ENCODE measurements at places on chromosomes 1 and 21. TPM values are rescaled to one million over a fixed set of nuclear protein-coding genes. Genes with fewer than 3 reads are reported as not detected.

DNA sequence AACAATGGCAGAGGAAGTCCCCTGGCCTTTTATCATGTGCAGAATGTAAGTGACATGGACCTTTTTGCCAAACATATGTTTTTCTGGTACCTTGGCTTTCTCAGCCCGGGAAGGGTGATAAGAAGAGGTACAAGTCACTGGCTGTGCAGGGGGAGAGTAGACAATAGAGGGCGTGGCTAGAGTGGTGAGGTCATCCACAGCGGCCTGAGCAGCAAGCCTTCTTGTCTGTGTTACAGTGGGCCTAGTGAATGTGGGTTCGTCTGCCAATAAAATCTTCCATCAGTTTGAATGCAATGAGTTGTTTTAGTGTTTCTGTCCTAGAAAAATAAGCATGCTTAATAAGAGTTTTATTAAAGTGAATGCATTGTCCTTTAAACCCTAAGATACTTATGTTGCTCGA is 59.0 kb upstream of the PGD start:
- DNase-seq: no peak
- no peak overlapping the region for H3K27ac ChIP-seq
- no peaks in the 10 kb centered on the region for H3K4me1 ChIP-seq

DNA sequence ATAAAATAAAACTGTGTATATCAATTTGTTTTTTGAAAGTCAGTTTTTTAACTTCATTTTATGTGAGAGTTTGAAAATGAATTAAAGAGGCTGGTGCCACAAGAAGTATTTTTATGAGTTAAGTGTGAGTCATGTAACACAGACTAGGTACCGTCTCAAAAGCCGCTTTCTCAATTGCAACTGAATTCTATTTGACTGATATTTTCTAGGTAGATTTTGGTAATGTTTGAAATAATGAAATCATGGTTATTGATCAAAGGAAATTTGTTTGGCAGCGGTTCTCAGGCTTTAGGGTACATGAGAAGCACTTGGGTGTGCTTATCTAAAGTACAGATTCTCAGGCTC is 4.6 kb downstream of the SNX27 start:
- no peaks in the 10 kb centered on the region for H3K27me3 ChIP-seq
- no peak for DNase-seq

GRCh38 chr1:16967962-16968361 is 12.5 kb downstream of the MFAP2 start:
- no peaks in the 10 kb centered on the region for H3K4me1 ChIP-seq
- H3K27me3 ChIP-seq: no peaks in the 10 kb centered on the region
- H3K36me3 ChIP-seq: no peaks in the 10 kb centered on the region
- no peak overlapping the region for H3K4me3 ChIP-seq
- DNase-seq: no peak

DNA sequence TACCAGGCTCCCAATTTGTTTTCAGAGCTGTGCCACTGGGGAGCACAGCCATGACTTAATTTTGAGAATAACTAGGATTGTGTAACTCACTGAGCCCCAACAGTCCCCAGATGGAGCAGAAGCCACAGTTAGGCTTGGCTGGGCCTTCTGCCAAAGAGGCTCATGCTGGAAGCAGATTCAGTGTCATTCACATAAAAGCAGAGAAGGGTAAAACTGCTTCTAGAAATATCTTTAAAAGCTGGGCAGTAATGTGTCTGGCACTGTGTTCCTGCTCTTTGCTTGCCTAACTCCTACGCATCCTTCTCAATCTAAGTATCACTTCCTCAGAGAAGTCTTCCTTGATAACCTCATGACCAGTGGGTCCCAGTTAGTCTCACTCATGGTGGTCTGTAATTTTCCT is 20.3 kb downstream of the STK40 start:
- no peaks in the 10 kb centered on the region for H3K36me3 ChIP-seq
- peak overlapping the region; percentile 86 for H3K27ac ChIP-seq
- H3K27me3 ChIP-seq: no peaks in the 10 kb centered on the region
- no peak overlapping the region for H3K4me3 ChIP-seq
- no peak for DNase-seq

DNA sequence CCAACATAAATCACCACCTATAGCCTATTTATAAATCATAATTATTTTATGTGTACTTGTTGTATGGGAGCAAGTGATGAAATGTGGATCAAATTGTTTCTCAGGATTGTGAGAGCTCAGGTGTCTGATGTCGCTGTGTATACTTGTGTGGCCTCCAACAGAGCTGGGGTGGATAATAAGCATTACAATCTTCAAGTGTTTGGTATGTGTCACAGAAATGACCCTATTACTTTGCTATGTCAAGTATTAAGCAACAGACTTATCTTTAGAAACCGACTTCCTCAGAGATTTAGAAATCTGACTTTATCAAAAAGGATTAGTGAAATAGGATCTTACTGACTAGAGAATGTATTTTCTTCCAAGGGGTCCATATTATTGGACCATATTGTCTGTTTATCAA is 280.9 kb downstream of the TPR start:
- DNase-seq: no peak
- H3K36me3 ChIP-seq: peaks cover 5% of the 10 kb centered on the region
- peaks cover 11% of the 10 kb centered on the region for H3K27me3 ChIP-seq
- H3K4me3 ChIP-seq: no peak overlapping the region
- H3K27ac ChIP-seq: no peak overlapping the region

- no peaks in the 10 kb centered on the region for H3K4me1 ChIP-seq
- no peak overlapping the region for H3K4me3 ChIP-seq
- H3K36me3 ChIP-seq: no peaks in the 10 kb centered on the region
- DNase-seq: no peak
- no peak overlapping the region for H3K27ac ChIP-seq
Observed at GRCh38 chr21:16842696-16843035, 670.2 kb upstream of the CXADR start.

- H3K27ac ChIP-seq: no peak overlapping the region
- H3K36me3 ChIP-seq: no peaks in the 10 kb centered on the region
- DNase-seq: no peak
- peaks cover 3% of the 10 kb centered on the region for H3K27me3 ChIP-seq
- H3K4me1 ChIP-seq: no peaks in the 10 kb centered on the region
Observed at GRCh38 chr1:228546541-228547463, 59.6 kb downstream of the RNF187 start.

DNA sequence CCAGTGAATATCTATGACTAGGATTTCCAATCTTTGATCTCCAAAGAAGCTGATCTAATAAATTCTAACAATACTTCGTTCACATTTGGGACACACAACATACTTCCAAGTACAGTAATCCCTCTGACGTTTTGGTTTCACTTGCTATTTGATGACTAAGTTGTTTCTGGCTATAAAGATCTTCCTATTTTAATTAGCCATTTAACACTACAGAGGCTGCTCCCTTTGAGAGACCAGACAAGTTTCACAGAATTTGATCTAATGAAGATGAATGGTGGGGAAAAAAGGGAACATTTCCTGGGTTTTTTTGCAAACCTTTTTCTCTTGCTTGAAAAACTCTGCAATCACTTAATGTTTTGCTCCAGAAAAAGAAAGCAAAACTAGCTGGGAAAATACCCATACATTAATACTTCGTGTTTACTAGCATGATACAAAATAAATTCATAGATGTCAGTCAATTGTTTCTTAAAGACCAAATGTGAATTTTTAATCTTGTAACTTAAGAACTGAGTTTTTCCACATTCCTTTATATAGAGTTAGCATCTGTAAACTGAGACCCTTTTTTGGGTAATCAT is 28.0 kb upstream of the GLIS1 start:
- peak overlapping the region; percentile 94 for H3K27ac ChIP-seq
- DNase-seq: no peak
- H3K36me3 ChIP-seq: peaks cover 7% of the 10 kb centered on the region

DNA sequence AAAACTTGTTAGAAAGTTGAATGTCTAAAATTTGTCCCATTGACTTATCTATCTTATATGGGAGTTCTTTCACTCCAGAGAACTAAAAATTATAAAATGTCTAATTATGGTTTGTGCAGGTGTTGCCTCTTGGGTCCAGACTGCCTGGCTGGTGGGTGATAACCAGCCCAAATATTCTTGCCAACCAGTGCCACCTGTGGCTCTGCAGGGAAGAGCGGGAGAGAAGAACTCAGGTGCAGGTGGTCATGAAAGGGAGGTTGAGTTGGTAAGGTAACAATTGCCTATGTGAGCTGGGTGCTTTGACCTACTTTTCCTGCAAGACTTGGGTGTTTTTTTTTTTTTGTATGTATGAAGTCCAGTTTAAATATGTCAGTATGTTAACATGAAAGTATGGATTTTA is 10.2 kb downstream of the RPS6KC1 start:
- peaks cover 7% of the 10 kb centered on the region for H3K4me1 ChIP-seq
- no peaks in the 10 kb centered on the region for H3K36me3 ChIP-seq
- H3K4me3 ChIP-seq: no peak overlapping the region
- H3K27ac ChIP-seq: no peak overlapping the region

- H3K4me3 ChIP-seq: no peak overlapping the region
- peaks cover 18% of the 10 kb centered on the region for H3K4me1 ChIP-seq
- no peaks in the 10 kb centered on the region for H3K27me3 ChIP-seq
- H3K36me3 ChIP-seq: peaks cover 9% of the 10 kb centered on the region
- no peak for DNase-seq
Observed at GRCh38 chr1:66393586-66394287, 140.2 kb upstream of the SGIP1 start.

DNA sequence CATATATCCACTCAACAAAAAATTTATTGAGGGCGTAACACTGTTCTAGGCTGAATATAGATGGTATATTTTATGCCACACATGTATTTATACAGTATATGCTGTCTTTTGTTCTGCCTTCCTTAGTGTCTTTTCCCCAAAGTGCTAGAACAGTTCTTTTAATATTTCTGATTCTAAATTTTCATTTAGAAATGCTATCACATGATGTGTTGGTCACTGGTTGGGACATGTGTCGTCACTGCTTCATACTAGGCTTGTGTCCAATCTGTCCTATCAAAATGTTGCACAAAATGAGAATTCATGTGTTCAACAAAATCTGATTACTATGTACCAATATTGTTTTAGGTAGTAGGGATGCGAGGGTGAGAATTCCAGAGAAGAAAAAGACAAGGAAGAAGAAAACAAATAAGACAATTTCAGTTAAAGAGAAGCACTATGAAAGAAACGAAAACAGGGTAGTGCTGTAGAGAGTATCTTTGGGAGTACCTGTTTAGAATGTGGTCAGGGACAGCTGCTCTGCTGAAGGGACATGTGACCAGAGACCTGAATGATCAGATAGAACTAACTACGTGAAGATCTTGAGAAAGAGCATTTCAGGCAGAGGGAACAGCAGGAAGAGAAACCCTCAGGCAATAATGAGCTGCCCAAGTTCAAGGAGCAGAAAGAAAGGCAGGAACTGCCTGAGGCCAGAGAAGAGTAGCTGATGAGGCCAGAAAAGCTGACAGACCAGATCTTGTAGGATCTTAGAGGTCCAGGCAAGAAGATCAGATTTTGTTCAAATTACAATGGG is 1.3 kb downstream of the KMO start:
- no peak for DNase-seq
- no peak overlapping the region for H3K27ac ChIP-seq
- peaks cover 10% of the 10 kb centered on the region for H3K4me1 ChIP-seq
- H3K27me3 ChIP-seq: peaks cover 15% of the 10 kb centered on the region

GRCh38 chr1:98817821-98818220 is 156.3 kb downstream of the SNX7 start:
- H3K27me3 ChIP-seq: no peaks in the 10 kb centered on the region
- H3K36me3 ChIP-seq: no peaks in the 10 kb centered on the region
- H3K4me3 ChIP-seq: no peak overlapping the region
- no peaks in the 10 kb centered on the region for H3K4me1 ChIP-seq

DNA sequence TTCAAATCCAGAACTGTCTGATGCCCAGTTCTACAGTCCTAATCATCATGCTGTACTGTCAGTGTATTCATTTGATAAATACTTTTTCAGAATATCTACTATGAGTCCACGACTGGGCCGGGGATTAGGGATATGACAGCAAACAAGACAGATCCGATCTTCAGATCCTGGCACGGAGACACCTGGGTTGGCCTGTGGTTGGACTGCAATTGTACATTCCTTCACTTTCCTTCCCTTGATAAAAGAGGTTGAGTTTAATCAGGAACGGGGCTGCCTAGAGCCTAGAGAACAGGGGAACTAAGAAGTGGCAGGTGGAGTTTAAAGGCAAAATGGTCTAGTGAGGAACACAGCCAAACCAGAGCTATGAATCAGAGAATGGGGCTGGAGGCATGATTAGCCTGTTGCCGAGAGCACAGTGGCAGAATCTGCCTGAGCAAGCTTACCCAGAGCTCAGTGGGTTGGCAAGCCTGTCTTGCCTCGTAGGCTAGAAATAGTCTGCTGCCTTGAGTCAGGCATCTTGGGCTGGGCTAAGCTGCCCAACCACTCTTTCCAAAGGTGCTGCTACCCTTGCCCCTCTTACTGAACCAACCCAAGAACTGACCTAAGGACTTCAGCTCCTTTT is 38.1 kb upstream of the PTCH2 start:
- H3K27ac ChIP-seq: no peak overlapping the region
- no peaks in the 10 kb centered on the region for H3K27me3 ChIP-seq

DNA sequence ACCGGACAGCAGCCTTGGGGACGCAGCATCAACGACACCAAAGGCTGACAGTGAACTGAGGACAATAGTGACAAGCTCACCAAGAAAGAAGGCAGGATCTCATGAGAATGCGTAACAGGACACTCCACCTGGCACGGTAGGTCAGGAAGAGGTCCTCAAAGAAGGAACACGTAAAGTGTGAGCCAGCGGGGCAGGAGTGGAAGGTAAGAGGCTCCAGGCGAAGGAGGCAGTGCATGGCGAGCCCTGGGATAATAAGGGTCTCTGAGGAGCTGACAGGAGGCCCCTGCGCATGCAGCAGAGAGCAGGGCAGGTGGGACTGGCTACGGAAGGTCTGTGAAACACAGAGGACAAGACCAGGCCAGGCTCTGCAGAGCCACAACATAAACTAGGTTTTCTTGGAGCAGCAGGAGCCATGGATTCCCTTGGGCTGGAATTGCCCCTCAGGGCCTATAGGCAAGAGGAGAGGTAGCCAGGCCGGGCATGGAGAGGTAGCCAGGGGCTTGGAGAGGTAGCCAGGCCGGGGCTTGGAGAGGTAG is 8.2 kb downstream of the LSS start:
- no peak overlapping the region for H3K4me3 ChIP-seq
- no peaks in the 10 kb centered on the region for H3K36me3 ChIP-seq
- no peak for DNase-seq
- no peak overlapping the region for H3K27ac ChIP-seq
- no peaks in the 10 kb centered on the region for H3K4me1 ChIP-seq
- H3K27me3 ChIP-seq: no peaks in the 10 kb centered on the region

DNA sequence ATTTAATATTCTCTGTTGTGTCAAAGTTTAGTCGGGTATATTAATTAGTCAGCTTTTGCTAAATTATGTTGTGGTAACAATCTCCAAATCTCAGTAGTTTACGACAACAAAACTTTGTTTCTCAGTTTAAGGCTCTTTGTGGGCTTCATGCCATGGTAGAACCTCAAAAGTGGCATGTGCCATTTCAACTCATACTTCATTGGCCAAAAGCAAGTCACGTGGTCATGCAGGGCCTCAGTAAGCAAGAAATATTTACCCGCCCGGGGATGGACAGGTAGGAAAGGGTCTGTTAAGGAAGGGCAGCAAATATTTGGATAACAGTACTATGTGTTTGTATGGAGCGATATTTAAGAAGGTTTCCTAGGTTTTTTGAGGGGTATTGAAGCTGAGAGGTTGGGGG is 38.6 kb downstream of the ITSN1 start:
- H3K27me3 ChIP-seq: peaks cover 19% of the 10 kb centered on the region
- no peaks in the 10 kb centered on the region for H3K4me1 ChIP-seq
- no peak overlapping the region for H3K4me3 ChIP-seq
- no peak overlapping the region for H3K27ac ChIP-seq

Gene LCE6A
- total RNA-seq: not detected

Gene TP73
- total RNA-seq: 1.5 TPM

Gene SH2D5
- 0.14 TPM for total RNA-seq

Gene DNASE2B
- not detected for total RNA-seq

Gene ARHGAP30
- total RNA-seq: 217 TPM

Gene SPRR2B
- total RNA-seq: not detected

Gene KRTAP21-2
- total RNA-seq: not detected

Gene DCDC2B
- total RNA-seq: 0.19 TPM

Measured in natural killer cell treated with Interleukin-12 subunit alpha and Interleukin-12 subunit beta and Interleukin-15 and Interleukin-18, amount 100 ng/mL, for 72 hours (primary cell).